ENCODE measurements at places on chromosomes 4 and X.

DNA sequence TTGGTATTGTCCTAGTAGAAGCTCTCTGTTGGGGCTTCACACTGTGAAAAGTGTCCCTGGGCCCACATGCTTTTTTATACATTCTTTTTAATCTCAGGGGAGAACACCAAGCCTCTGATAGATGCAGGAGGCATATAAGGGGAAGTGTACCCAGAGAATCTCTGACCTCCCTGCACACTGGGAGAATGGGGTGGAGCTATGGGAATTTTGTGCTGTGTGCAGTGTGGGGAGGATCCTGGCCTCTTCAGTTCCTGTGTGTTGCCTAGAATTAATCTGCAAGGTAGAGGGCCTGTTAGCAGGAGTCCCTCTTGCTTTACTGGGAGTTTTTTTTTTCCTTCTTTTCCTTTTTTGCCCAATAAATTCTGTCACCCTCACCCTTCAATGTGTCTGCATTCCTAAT is 49.2 kb upstream of the SPIN4 start:
- DNase-seq = no peak

GRCh38 chr4:43238008-43238407 is 345.5 kb downstream of the GRXCR1 start:
- DNase-seq = no peak

DNA sequence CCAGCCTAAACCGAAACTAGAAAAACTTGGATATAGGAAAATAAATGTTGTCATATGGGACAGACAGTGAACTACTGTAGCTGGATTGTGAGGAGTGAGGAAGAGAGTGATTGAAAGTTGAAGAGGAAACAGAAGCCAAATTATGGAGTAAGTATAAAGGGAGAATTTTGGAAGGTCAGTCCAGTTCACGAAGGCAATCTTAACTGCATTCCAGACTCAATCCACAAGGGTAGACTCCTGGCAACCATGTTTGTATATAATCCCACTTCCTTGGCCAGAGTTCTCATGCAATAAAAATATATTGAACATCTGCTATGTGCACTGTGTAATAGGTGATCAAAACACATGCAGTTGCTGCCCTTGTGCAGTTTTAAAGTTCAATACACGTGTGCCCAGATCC is 58.6 kb upstream of the CAMK2D start:
- DNase-seq = no peak

- DNase-seq = no peak
Observed at GRCh38 chr4:169869490-169869889, 111.7 kb upstream of the HPF1 start.

GRCh38 chr4:108276690-108277089 is 108.0 kb upstream of the LEF1 start:
- no peak for DNase-seq

DNA sequence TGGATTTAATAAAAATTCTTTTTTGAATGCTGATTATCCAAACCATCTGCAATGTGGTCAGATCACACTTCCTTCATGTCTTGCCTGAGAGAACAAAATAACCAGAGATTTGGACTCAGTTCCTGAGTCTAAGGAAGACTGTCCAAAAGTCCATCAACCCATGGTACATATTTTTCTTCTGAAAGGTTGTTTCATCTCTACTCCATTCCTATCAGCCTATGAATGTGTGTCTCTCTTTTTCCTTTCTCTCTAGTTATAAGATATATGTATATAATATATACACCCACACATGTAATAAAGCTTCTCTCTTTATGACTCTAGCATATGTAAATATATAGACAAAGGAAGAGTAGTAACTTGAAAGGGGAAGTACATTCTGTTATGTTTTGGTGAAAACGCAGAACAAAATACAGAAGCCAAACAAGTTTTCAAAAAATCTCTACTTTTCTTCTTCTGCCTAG is 226.9 kb downstream of the ARHGAP24 start:
- DNase-seq = no peak

DNA sequence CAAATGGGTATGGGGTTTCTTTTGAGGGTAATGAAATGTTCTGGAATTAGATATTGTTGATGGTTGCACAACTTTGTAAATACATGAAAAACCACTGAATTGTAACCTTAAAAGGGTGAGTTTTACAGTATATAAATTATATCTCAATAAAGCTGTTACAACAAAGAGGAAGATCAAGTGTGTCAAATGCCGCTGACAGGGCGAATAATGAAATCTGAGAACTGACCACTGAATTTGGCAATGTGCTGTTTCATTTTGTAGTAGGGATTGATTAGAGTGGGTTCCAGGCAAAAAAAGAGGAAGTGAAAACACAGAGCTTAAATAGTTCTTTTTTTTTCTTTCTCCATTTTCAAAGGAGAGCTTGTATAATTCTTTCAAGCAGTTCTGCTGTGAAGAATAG is 161.1 kb upstream of the NAP1L5 start:
- no peak for DNase-seq

GRCh38 chr4:113445286-113445685 is 316.3 kb downstream of the CAMK2D start:
- no peak for DNase-seq

- no peak for DNase-seq
Observed at GRCh38 chr4:169102026-169102425, 92.0 kb upstream of the CBR4 start.

DNA sequence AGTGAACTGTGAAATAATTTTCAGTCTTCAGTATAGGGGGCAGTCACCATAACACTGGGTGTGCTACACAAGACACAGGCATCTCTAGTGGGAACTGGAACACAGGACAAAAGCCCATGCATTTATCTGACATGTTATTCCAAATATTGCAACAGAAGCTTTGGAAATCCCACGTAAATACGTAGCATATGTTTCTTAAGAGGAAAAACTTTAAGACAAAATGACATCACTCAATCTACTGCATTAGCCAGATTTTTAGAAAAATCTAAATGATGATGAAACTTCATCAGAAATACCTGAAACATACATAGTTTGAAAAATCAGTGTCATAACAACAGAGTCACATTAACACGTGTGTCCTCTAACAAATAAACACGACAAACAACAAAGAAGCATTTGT is 14.5 kb downstream of the SHISA3 start:
- no peak for DNase-seq

GRCh38 chr4:95556207-95556859 is 7.6 kb upstream of the UNC5C start:
- no peak for DNase-seq

DNA sequence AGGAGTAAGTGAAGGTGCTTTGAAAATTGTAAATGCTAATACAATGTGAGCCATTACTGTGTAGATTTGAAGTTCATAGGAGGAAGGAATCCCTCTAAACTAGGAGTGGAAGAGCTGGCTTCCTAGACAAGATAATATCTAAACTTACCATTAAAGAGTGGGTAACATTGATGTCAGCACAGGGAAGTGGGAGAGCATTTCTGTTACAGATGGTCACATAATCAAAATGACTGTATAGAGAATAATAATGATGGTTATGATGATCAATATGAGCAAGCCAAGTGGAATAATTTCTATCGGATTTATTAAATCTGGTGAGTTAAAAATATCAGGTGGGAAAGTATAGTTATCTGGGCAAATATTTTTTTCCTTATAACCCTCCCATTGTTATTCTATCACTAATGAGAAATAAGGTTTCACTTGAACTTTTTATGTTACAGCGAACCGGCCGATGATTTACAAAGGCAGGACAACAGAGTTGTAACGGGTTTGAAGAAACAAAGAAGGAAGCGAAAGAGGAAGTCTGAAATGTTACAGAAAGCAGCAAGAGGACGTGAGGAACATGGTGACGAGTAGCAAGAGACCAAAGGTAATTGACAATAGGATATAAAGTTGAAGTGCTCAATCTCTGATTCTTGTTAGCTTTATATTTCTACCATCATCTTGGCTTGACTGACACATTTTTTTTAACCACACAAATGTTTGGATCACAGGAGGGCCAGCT is 43.5 kb downstream of the FMR1NB start:
- DNase-seq = no peak

- DNase-seq = no peak
Observed at GRCh38 chr4:184166736-184167135, 50.9 kb downstream of the ENPP6 start.

GRCh38 chr4:4474476-4474875 is 67.4 kb downstream of the STX18 start:
- no peak for DNase-seq

GRCh38 chr4:118224243-118224829 is 128.5 kb downstream of the PRSS12 start:
- DNase-seq = no peak

DNA sequence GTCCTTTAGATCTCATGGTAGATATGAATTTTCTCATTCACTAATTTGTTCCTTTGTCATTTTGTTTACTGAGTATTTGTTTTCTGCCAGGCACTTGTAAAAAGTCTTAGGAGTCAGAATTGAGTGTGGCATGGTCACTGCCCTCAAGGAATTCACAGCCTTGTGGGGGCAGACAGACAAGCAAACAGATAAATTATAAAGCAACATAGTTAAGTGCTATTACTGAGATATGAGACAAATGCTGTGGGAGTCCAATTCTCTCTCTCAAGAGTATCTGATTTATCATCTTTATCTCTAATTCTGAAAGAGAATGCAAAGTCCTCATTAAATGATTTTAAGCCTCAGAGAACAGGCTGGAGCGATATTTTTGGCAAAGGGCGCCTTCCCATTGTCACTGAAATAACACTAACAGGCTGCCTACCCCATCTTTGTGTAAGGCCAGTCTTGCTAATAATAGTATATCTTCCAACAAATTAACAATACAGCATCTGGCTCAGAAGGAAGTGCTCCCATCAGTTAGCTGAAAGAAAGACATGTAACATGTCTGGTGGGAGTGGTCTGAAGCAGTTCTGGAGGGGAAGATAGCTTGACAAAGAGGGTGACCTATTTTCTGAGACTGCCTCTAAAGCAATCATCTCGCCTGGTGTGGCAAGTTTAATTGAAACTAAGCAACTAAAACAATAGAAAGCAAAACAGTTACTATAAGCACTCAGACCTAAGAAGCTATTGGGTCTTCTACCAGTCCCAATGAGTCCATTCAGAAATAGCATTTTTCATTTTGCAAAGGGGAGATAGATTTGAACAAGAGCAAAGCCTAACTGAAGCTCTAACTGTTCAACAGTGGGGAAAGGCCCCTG is 61.5 kb upstream of the AMOT start:
- no peak for DNase-seq

GRCh38 chr4:38386654-38387188 is 277.3 kb upstream of the KLF3 start:
- no peak for DNase-seq

DNA sequence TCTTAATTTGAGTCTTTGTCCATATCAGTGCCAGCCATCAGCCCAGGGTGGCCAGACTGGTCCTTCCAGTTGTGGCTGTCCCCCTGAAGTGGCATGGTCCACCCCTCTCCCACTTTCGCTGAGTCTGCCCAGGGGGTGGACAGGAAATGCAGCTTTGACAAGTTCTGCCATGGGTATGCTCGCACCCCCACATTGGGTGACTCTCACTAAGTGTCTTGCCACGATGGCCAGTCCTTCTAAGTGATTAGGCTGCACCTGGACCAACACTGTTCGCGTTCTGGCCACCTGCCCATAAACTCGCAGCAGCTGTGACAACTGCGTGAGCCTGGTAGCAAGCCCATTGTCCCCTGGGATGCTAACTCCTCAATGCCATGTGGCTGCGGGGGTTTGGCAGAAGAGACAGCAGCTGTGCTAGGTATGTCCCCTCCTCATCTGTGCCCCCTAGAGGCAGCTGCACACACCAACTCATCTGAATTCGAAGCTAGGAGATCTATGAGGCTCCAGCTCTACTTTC is 10.0 kb upstream of the LNX1 start:
- no peak for DNase-seq

- no peak for DNase-seq
Observed at GRCh38 chrX:138740341-138740740, 28.8 kb upstream of the FGF13 start.

GRCh38 chrX:23626651-23627050 is 40.6 kb upstream of the PRDX4 start:
- DNase-seq = no peak

DNA sequence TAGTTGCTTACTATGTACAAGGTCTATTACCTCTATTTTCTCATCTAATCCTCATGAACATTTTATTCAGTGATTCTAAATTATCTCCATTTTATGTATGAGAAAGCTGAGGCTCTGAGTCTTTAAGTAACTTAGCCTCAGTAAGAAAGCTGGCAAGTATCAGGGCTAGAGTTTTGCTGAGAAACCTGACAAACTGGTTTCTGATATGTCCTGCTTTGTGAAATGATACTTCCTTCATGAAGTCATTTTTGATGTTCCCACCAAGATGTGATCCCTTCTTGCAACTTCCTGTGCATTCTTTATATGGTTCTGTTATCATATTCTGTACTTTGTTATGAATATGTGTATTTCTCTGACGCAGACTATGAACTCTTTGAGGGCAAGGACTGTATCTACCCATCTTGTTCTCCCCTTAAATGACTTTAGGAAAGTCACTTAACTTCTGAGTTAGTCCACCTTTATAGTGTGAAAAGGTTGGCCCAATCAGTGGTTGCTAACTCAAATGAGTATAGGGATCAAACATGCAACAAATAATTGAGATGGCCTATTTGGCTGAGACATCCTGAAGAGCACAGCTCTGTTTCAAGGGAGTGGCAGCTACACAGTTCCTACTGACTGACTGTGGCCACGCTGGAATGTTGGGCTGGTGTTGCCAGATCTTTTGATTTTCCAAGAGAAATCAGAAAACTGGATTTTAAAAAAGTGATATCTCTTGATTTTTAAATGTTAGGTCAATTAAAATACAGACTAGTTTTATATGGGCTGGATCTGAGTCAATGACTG is 127.9 kb upstream of the AMOT start:
- DNase-seq = no peak

- DNase-seq = no peak
Observed at GRCh38 chr4:118077767-118078105, 43.5 kb downstream of the NDST3 start.

GRCh38 chr4:127250577-127250976 is 382.2 kb upstream of the INTU start:
- no peak for DNase-seq

- no peak for DNase-seq
Observed at GRCh38 chr4:88353324-88353723, 25.3 kb upstream of the HERC6 start.

DNA sequence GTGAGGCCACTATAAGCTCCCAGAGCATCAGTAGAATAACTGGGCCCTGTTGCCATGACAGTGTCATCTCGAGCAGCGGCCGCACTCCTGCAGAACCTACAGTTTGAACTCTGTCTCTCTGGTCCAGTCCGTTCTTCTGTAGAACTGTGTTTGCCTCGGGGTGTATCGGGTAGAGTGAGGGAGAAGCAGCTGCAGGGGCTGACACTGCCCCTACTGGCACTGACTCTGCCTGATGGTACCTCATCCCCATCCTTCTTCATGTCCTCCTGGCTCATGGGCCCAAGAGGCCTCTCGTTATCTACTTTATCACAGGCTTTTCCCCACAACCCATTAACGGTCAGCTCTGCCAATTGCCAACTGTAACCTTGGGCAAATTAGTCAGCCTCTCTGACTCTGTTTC is 96.5 kb downstream of the NPNT start:
- no peak for DNase-seq

DNA sequence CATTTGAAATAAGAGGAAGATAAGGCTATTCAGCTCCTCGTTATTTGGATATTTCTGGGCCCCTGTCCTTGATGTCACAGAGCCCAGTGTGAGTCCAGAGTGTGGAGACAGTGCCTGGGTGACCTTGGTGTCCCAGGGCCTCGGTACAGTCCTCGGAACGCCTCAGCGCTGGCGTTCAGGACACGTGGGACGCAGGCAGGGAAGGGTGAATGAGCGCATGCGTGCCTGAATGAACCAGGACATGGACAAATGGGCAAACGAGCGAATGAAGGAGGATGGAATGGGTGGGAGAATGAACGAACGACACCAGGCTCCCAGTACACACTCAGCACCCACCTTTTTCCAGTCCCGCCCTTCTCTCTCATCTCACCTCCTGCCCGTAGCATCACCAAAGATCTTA is 44.2 kb downstream of the EVC start:
- DNase-seq = no peak

- no peak for DNase-seq
Observed at GRCh38 chr4:26050212-26050643, 136.2 kb downstream of the SMIM20 start.
